Upper lobe of right lung (tissue), 1 donor: ENCODE measurements at places on chromosomes 13 and 19.

DNA sequence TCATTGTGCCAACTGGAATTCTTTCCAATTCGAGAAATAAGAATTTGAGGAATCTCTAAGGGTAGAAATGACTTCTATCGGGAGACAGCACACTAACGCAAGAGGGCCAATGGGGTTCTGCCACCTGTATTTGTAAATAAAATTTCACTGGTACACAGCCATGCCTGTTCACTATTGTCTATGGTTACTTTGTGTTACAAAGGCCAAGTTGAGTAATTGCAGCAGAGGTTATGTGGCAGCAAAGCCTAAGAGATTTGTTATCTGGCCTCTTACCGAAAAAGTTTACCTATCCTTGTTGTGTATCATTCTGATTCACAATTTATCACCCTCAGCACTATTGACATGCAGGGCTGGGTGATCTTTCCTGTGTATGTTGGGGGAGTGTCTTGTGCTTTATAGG lies 278.0 kb downstream of the KLF5 start:
- DNase-seq = no peak

DNA sequence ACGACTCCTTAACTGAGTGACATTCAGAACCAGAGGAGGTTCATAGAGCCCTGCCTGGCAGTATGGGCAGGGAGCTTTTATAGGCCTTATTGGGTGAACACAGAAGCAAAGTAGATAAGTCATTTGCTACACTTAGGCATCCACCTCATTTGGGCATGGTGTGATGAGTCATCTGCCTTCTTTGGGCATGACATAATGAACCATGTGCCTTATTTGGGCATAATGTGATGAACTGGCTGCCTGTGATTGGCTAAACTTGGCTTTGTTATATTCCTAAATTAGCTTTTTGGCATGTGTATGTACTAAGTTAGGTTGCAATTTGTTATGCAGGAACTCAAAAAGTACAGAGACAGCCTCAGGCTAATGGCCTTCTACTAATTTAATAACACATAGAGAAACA lies 2210.2 kb upstream of the PCDH20 start:
- DNase-seq = no peak

DNA sequence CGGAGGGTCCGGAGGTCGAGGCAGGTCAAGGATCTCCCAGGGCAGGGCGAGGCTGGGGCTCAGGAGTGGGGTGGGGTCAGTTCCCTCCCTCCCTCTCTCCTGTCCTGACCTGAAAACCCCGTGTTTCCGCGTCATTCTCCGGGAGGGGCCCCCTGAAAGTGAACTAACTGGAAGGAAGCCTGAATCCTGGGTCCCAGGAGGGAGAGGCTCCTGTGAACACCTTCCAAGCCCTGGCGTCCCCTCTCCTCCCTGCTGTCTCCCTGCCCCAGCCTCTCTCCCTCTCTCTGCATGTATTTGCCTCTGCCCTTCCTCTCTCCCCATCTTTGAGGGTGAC lies 741 bp upstream of the CADM4 start:
- DNase-seq = no peak

DNA sequence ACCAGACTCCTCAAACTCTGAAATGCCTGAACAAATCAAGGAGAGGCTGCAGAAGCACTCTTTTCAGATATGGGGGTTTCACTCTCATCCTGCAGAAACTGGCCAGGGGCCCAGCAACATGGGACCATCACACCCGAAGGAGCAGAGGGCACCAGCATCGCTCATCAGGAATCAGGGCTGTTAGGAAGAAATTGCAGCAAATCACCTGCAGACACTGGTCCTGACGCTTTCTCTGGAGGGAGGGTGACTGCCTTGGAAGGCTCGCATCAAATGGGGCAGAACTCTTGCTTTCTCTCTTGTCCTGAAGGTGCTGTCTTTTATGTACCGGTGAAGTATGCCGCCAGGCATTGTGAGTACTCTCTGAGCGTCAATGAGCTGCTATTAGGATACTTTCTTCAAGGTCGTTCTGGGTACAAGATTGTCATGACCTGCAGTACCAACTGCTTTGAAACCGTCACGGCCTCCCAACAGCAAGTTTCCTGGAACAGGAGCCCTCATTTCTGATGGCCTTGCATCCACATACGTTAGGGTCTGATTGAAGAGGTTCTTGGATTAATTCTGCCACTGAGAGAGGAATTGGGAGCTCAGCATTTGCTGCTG lies 155.7 kb upstream of the SOX1 start:
- no peak for DNase-seq

GRCh38 chr19:53381376-53381775 lies 13.6 kb upstream of the ZNF765 start:
- no peak for DNase-seq

DNA sequence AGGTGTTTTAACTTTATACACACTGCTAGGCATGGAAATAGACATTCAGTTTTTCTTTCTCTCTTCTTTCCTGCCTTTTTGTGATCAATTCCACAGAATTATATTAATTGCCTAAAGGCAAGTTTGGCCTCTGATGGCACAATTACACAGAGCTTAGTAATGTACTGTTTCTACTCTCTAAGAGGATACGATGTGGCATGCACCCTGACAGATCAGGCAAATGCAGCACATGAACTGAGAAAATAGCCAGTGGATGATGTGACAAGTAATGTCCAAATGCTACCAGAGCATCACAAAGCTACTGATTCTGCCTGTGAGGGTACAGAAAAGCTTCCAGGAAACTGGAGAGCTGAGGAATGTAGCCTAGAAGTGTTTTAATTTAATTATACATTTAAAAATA lies 233.8 kb upstream of the PRR20A start:
- no peak for DNase-seq

DNA sequence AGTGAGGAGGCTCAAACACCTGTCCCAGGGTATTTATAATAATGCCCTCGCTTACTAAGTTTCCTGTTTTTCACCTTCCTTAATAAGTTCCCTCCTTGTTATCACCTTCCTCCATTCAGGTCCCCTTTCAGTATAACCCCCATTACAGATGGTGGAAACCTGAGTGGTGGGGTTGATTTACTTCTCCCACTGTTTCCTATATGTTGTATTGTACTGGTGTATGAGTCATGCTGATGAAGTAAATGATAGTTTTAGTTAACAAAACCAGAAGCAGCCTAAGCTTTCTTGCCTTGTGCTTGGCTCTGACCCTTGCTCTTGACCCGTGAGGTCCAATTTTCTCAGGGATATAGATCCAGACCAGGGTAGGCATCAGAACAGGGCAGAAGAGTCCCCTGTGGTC lies 22.3 kb upstream of the TNFSF11 start:
- DNase-seq = no peak

DNA sequence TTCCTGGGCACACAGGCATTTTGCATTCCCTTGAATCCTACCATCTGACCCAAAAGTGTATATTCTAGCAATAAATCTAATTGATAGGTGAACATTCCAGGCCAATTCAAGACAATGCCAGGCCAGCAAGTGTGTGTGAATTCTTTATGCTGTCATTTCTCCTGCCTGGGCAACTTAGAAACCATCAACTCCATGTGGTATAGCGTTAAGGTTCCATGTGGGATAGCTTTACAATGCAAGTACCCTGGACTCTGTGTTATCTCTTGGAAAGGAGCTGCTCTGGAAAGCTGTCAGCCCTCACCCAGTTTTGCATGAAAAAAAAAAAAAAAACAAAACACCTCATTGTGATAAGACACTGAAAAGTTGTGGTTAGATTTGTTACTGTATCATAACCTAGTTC lies 15.6 kb upstream of the FLT1 start:
- DNase-seq = no peak

DNA sequence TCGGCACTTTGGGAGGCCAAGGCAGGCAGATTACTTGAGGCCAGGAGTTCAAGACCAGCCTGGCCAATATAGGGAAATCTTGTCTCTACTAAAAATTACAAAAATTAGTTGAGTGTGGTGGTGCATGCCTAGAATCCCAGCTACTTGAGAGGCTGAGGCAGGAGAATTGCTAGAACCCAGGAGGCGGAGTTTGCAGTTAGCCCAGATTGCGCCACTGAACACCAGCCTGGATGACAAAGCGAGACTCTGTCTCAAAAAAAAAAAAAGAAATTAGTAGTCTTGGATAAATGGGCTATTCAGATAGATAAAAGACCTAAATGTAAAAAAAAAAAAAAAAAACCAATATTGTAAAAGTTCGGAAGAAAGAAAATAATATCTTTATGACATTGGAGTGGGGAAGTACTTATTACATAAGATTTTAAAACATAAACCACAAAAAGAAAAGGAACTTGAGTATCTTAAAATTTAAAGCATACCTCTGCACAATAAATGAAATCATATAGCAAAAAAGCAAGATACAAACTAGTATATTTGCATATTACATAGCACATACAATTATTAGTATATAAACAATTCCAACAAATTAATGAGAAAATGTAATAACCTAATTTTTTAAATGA lies 26.7 kb upstream of the RNASEH2B start:
- no peak for DNase-seq

DNA sequence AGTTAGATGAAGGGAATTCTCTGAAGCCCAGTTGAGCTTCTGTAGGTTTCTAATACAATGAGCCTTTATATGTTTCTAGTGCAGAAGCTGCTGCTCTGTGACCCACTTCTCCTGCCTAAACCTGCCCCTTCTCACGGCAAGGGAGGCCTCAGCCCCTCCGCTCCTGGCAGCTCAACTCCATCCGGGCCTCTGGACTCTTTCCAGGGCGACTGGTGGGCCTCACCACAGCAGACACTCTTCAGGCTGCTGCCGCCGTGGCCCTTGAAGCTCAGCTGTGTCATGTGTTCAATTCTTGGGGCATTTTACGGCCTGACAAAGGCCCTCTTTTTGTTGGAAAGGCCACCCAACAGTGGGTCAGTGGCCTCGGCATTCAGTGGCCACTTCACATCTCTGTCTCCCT lies 10.0 kb upstream of the C19orf33 start:
- DNase-seq = no peak

- DNase-seq = no peak
Measured at GRCh38 chr19:40005691-40006272, 8.9 kb downstream of the ZNF546 start.

- no peak for DNase-seq
Measured at GRCh38 chr13:111252446-111253364, 67.7 kb upstream of the TEX29 start.
